ENCODE measurements at places on chromosomes 1 and 21. TPM values are rescaled to one million over a fixed set of nuclear protein-coding genes. Genes with fewer than 3 reads are reported as not detected.

GRCh38 chr21:29326914-29327554 lies 28.3 kb downstream of the BACH1 start:
- DNase-seq, result no peak

The RAD54L gene
- 50.3 TPM for total RNA-seq

The LHX4 gene
- 4.9 TPM for total RNA-seq

DNA sequence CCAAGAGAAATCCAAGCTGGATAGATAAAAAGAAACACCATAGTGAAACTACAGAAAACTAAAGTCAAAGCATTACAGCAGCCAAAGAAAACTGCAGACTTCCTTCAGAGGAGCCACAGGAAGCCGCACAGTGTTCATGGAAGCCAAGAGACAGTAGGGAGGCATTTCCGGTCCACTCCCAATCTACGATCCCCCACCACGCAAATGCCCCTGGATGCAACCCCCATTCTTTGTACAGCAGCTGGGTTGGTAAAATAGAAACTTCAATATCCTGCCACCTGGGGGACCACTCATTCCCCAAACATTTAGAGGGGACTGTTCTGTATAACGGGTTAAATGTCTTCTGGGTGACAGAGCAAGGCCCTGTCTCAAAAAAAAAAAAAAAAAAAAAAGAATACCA lies 43.9 kb upstream of the TSPEAR start:
- no peak for DNase-seq

The CYP2J2 gene
- total RNA-seq, result 2.1 TPM

DNA sequence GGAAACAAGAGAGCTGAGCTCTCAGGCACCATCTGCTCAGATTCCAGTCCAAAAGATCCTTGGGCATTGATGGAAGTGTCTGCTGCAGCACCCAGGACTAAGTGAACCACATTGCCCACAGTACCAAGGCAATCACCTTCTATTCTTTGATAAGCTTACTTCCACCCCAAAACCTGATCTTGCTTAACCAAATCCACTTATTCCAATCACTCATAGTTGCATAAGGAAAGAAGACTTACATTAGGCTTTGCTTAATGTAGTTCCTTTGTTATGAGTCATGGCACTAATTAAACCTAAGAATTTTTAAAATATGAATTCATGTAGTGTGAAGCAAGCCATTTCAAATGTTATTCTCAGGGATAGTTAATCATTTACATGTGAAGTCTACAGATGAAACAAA lies 84.5 kb downstream of the UCHL5 start:
- DNase-seq, result no peak

The OR2T35 gene
- total RNA-seq, result not detected

DNA sequence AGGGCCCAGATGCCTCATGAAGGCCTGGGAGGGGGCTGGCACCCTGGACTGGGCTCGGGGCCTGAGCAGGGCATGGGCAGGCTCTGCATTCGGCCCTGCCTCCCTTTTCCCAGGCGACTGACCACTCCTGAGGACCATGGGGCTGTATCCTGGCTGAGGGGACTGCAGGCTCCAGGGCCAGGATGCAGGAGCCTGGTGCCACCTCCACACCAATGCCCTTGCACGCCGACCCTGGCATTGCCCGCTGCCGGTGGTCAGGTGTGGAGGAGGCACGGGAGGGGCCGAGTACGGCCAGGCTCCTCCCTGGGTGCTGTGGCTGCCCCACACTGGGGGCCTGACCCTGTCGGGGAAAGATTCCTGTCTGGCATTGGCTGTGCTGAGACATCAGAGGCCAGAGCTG lies 128.9 kb downstream of the SIK1 start:
- DNase-seq, result no peak

DNA sequence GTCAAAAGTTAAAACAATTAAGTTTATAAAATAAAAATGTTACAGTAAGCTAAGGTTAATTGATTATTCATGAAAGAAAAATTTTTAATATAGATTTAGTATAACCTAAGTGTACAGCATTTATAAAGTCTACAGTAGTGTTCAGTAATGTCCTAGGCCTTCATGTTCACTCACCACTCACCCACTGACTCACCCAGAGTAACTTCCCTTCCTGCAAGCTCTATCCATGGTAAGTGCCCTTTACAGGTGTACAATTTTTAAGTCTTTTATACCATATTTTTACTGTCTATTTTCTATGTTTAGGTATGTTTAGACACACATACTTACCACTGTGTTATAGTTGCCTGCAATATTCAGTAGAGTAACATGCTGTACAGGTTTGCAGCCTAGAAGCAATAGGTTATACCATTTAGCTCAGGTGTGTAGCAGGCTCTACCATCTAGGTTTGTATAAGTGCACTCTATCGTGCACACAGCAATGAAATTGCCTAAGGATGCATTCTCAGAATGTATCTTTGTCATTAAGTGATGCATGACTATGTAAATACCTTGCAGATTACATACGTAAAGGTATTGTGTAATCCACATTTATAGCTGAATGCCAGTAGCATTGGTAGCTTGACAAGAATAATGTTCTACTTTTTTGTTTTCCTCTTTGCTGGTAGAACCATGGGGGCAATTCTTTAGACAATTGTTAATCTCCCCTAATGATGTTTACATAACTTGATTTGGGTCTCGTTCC lies 35.7 kb upstream of the GPR88 start:
- DNase-seq, result no peak

DNA sequence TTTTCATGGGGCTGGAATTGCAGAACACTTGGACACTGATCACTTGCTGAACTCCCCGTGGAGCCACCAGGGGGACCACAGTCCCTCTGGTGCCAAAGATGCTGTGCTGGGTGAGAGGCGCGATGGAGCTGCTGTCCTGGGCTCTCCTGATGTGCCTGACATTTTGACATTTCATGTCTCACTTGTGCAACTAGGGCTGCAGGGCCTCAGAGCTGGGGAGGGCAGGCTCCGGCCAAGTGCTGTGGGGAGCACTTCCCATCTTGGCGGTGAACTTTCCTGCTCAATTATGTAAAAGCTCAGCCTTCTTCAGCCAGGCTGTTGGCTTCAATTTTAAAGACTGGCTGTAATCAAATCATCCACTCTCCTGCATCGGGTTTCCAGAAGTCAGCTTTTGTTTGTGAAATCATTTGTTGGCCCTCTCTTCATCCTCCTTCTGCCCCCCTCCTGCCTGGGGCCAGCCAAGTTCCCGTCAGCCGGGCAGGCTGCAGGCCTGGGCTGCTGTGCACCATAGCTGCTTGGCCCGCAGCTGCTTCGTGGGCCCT lies 36.8 kb downstream of the KCNAB2 start:
- DNase-seq, result no peak

The B3GALNT2 gene
- 39.4 TPM for total RNA-seq

GRCh38 chr1:239243006-239243405 lies 143.4 kb upstream of the CHRM3 start:
- DNase-seq, result no peak

GRCh38 chr1:189627427-189627826 lies 850.2 kb downstream of the BRINP3 start:
- DNase-seq, result no peak

All from H1 (cell line).